ENCODE measurements at places on chromosomes 2 and 18.

- DNase-seq: no peak
Measured at GRCh38 chr2:96098900-96099590, 17.3 kb downstream of the ADRA2B start.

DNA sequence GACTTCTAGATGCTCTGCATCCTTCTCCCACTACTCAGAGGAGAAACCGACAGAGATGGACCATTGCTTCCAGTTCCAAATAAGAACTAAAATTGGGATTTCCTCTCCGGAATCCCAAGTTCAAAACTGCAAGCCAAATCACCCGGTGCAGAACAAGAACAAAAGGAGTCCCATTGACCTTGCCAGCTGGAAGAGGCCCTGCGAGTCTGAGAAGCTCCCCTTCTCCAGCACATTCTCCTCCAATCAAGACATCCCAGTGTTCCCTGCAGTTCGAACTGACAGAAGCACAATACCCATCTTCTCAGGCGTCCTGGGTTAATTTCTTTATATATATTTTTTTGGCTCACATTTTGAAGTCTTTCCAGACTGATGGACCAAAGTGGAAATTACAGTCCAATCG lies 195.3 kb upstream of the MEIS1 start:
- DNase-seq: no peak

DNA sequence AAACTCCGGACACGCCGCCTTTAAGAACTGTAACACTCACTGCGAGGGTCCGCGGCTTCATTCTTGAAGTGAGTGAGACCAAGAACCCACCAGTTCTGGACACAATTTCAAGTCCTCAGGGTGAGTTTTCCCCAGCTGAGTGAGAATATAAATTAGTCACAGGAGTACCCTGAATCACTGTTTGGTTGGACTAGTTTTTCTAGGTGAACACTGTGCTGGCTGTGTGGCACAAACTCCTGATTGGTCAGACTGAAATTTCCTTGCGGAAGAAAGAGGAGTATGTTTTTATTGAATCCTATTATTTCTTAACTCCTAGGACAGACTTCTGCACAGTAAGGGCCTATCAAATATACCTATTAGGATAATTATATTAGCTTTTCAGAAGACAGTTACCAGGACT lies 288.1 kb upstream of the UBE2E3 start:
- no peak for DNase-seq

DNA sequence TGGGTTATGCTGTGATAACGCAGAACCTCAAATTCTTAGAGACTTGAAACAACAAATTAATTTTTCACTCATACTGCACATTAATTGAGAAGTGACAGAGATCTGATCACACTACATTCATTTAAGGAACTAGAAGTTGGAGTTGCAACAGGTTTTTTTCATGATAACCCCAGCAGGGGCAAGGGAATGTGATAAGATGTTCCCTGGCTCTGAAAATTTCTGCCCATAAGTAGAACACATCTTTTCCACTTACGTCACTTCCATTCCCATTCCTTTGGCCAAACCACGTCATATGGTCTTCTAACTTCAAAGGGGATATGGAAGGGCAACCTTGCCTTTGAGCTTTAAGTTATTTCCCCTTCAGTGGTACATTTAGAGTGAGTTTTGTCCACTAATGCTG lies 29.7 kb upstream of the PSME4 start:
- DNase-seq: no peak

GRCh38 chr2:46098621-46099062 lies 198.6 kb upstream of the EPAS1 start:
- no peak for DNase-seq

DNA sequence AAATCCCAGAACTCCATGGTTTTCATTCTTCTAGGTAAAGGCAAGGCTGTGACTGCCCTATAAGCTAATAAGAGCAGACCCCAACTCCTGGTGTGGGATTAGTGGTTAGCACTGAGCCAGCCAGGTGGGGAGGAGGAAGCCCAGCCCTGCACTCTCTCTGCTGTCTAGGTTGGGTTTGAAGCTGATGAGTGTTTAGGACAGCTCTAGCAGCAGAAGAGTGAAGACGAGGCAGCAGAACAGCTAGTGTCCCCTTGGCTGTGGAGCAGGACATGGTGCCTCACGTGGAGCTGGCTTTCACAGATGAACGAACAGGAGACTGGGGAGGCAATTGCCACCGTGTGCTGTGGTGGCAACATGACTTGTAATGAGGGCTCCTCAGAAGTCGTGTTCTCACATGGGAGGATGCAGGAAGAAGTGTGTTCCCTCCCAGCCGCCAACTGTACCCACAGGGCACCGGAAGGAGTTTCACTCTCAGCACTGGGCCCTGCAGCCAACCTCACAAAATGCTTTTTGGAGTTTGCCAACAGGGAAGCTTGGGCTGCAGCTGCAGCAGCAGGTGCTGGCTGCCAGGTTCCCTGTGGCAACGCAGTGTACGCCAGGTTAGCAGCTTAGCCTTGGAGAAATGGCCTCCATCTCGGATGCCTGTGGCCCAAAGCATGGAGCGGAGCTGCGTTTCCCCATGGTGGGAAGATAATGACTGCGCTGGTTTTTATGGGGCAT lies 328.2 kb downstream of the SETBP1 start:
- no peak for DNase-seq

- DNase-seq: peak; percentile 27
Measured at GRCh38 chr18:37508207-37508606, 57.4 kb downstream of the CELF4 start.

- DNase-seq: no peak
Measured at GRCh38 chr2:197464175-197464574, 10.8 kb downstream of the COQ10B start.

DNA sequence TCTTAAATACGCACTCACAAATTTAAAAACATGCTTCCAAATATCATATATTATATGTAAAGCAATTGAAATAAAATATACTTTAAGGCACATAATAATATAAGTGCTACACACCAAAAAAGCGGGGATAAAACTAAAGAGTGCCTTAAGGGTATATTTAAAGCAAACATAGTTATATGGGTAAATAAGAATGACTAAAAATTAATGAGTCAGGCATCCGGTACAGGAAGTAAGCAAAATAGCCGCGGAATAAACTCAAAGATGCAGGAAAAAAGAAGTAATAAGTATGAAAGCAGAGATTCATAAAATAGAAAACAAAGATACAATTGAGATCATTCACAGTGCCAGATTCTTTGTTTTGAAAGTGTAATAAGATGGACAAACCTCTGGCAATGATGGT lies 503.5 kb upstream of the SOX11 start:
- DNase-seq: no peak

- no peak for DNase-seq
Measured at GRCh38 chr2:31197166-31197565, 20.1 kb downstream of the CAPN14 start.

DNA sequence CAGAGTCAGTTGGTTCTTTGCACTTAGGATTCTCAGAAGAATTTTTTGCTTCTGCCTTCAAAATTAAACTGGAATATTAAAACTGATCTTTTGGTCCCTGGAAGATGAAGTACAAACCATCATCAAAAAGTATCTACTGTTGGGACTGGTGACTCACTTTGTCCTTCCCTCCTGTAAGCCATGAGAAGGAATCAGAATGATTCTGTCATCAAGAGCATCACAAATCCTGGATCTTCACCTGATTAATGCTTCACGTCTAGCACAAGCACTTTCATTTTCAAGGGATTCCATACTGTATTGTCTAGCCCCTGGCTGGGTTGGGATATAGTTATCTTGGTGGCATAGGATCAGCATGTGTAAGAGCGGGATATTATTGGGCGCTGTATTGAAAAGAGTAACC lies 69.3 kb upstream of the CYP1B1 start:
- DNase-seq: no peak

DNA sequence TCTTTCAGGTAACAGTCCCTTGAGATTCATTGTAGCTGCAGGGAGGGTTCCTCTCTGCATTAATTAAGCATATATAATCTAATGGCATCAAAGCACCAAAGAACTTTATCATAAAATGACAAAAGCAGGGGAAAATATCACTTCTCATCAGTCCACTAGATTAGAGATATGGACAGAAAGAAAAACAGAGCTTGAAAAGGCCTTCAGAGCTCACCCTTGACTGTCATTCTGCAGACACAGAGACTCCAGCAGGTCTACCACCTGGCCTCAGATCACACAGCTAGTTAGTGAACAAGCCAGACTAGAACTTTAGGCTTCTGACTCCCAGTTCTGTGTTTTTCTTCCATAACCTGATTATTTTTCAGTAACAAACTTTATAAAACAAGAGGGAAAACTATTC lies 88.5 kb downstream of the FIGN start:
- DNase-seq: no peak

- peak; percentile 28 for DNase-seq
Measured at GRCh38 chr2:42844901-42845821, 52.8 kb upstream of the HAAO start.

GRCh38 chr2:69741575-69742321 lies at the start of gene ANXA4:
Gene ANXA4 (plus strand): TSS chr2:69742134. CDS start chr2:69781566, 39,432 bp downstream.
- peak; percentile 23 for DNase-seq

DNA sequence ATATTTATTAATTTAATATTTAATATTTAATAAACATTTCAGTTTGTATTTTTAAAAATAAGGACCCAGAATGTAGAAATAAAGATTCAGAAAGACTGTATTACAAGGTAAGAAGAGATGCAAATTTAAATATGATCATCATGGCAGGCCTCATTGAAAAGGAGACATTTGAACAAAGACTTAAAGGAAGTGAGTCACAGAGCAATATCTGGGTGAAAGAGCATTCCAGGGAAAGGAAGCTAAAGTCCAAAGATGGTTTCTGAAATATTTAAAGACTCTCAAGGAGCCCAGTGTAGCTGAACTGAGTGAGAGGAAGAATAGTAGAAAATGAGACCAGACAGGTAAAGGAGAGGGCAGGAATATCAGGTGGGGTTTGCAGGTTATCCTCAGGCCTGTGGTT lies 5.9 kb downstream of the SCYGR4 start:
- DNase-seq: no peak

DNA sequence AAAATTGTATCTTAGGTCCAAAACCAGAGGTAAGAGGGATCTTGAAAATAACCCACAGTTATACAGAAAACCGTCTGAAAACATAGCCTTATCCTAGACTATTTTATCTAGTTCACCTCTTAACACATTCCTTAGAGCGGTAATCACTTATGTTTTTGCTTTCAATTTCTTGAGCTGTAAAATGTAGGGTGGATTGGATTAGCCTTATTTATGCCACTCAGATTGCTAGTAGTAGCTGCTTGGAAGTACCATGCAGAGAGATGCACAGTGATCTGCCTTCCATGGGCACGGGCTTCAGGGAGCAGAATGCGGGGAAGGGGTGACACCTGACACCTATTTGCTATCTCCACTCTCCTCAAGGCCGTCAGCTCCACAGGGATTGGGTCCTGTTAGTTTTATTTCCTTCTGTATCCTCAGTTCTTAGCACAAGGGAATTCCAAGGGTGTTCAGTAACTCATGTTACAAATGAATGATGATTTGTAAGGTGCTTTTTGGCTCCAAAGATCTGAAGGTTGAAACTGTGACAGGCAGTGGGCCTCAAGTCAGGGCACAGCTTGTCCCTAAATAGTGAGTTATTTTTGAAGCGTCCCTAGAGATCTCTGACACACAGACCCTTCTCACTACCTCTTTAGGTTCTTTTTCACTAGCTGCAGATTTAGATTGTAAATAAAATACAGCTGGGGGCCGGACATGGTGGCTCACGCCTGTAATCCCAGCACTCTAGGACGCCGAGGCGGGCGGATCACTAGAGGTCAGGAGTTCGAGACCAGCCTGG lies 64.0 kb upstream of the PMAIP1 start:
- no peak for DNase-seq
